Thoracic aorta (tissue), 2 donors: ENCODE measurements at places on chromosomes 4 and X. TPM values are rescaled to one million over a fixed set of nuclear protein-coding genes. Genes with fewer than 3 reads are reported as not detected.

HEPH gene
- 109 TPM for total RNA-seq

SLITRK4 gene
- total RNA-seq: 8.7 TPM

DNA sequence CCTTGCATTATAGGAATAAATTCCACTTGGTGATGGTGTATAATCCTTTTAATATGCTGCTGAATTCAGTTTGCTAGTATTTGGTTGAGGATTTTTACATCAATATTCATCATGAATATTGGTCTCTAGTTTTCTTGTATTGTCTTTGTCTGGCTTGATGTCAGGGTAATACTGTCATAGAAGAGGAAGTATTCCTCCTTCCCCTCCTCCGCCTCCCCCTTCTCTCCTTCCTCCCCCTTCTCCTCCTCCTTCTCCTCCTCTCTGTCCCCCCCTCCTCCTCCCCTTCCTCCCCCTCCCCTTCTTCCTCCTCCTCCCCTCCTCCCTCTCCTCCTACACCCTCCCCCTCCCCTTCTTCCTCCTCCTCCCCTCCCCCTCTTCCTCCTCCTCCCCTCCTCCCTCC lies 65.8 kb downstream of the RGS12 start:
- no peak for DNase-seq
- no peaks in the 10 kb centered on the region for H3K27me3 ChIP-seq
- no peaks in the 10 kb centered on the region for H3K36me3 ChIP-seq

GRCh38 chr4:64479338-64479737 lies 70.1 kb upstream of the TECRL start:
- H3K4me1 ChIP-seq: no peaks in the 10 kb centered on the region
- no peak for DNase-seq
- no peak overlapping the region for H3K4me3 ChIP-seq
- H3K27me3 ChIP-seq: no peaks in the 10 kb centered on the region
- no peak overlapping the region for H3K27ac ChIP-seq

GRCh38 chrX:17700976-17701375 lies 36.3 kb upstream of the SCML1 start:
- no peaks in the 10 kb centered on the region for H3K36me3 ChIP-seq
- H3K4me3 ChIP-seq: no peak overlapping the region
- no peaks in the 10 kb centered on the region for H3K27me3 ChIP-seq

- peak overlapping the region; percentile 46 for H3K27ac ChIP-seq
- H3K27me3 ChIP-seq: no peaks in the 10 kb centered on the region
- H3K4me1 ChIP-seq: peaks cover 3% of the 10 kb centered on the region
- no peak for DNase-seq
Measured at GRCh38 chr4:173436771-173437265, 37.9 kb upstream of the SCRG1 start.

- no peak for DNase-seq
- no peak overlapping the region for H3K4me3 ChIP-seq
- no peaks in the 10 kb centered on the region for H3K36me3 ChIP-seq
- H3K27ac ChIP-seq: no peak overlapping the region
- no peaks in the 10 kb centered on the region for H3K27me3 ChIP-seq
Measured at GRCh38 chr4:154959756-154960155, 178.7 kb downstream of the RBM46 start.

DNA sequence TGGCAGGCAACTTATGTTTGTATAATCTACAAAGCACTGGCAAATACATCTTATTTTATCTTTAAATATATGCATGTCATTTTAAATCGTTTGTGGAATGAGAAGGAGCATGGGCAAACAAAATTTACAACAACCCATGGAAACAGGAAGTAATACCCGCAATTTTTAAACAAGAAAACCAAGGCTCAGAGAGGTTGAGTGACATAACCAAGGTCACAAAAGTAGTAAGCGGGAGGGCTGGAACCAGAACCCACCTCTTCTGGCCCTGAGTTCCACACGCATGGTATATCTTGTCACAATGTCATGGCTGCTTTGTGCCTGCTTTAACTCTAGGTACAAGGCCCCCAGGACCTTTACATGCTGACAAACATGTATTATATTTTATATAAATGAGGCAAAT lies 52.9 kb downstream of the SLC7A11 start:
- H3K27ac ChIP-seq: no peak overlapping the region
- H3K27me3 ChIP-seq: no peaks in the 10 kb centered on the region
- H3K36me3 ChIP-seq: no peaks in the 10 kb centered on the region
- DNase-seq: no peak

- peak overlapping the region; percentile 98 for H3K4me3 ChIP-seq
- peaks cover 23% of the 10 kb centered on the region for H3K4me1 ChIP-seq
- H3K27ac ChIP-seq: no peak overlapping the region
- H3K36me3 ChIP-seq: no peaks in the 10 kb centered on the region
Measured at GRCh38 chr4:6910340-6910959, 824 bp downstream of the TBC1D14 start.
